ENCODE measurements at places on chromosomes 5 and 9. TPM values are rescaled to one million over a fixed set of nuclear protein-coding genes. Genes with fewer than 3 reads are reported as not detected.

Gene CCNJL
- 0.08 TPM for total RNA-seq

Gene IL13
- total RNA-seq, result not detected

DNA sequence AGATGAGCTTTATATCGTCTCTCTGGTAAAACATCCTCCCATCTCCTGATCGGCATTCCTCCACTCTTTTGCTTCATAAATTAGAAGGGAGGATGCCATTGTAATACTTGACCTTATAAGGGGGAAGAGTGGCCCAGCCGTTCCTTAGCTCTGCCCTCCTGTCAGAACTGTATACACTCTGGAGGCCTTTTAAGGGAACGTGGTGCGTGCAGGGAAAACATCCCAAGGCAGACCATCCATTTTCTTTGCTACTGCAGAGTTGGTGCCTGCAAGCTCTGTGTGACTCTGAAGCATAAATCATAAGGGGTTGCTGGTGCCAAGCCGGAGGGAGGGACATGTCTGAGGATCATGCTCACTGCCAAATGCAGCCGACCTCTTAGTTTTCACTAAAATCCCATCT is 90.4 kb downstream of the PGM5 start:
- no peak for DNase-seq

GRCh38 chr9:16652582-16652981 is 217.9 kb downstream of the BNC2 start:
- DNase-seq, result no peak

GRCh38 chr9:87795178-87795577 is 69.3 kb downstream of the CTSL start:
- DNase-seq, result no peak

GRCh38 chr5:143495110-143495509 is 91.6 kb upstream of the NR3C1 start:
- no peak for DNase-seq

DNA sequence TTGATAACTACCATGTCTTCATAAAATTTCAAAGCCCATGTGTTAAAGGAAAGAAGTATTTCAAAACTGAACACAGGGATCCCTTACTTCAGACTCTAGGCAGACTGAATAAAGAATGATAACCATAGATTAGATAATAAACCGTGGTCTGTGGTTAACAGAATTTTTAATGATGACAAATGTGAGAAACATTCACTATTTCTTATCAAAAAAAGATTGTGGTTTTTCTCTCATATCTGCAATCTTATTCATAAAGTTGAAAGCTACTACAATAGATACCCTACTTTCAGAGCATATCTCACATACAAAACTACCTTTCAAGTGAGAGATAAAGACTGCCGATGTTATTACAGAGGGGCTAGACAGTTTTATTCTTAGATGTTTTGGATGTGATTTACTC is 816.8 kb upstream of the DMAC1 start:
- no peak for DNase-seq
